ENCODE measurements at places on chromosomes 2 and 18.

DNA sequence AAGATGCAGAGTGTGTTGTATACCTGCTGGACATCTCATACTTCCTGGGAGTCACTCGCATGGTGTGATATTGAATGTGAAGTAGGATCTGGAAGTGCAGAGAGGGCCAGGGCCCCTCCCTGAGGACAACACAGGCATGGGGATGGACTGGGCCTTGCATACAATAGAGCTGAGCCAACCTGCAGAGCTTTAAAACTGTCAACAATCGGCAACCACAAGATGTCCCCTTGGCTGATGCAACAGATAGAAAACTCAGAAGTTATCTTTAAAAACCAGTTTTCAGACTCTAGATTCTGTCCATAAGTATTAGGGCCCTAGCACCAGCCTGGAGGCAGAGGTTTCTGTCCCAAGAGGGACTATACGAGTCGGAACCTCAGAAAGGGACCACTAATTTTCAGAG is 19.7 kb downstream of the EVA1A start:
- DNase-seq, result no peak

GRCh38 chr2:63853527-63854310 is 12.0 kb downstream of the UGP2 start:
- DNase-seq, result no peak

- no peak for DNase-seq
Measured at GRCh38 chr2:168047091-168047690, 200.2 kb downstream of the STK39 start.

GRCh38 chr2:147297820-147298219 is 547.0 kb upstream of the ACVR2A start:
- DNase-seq, result peak; percentile 43

DNA sequence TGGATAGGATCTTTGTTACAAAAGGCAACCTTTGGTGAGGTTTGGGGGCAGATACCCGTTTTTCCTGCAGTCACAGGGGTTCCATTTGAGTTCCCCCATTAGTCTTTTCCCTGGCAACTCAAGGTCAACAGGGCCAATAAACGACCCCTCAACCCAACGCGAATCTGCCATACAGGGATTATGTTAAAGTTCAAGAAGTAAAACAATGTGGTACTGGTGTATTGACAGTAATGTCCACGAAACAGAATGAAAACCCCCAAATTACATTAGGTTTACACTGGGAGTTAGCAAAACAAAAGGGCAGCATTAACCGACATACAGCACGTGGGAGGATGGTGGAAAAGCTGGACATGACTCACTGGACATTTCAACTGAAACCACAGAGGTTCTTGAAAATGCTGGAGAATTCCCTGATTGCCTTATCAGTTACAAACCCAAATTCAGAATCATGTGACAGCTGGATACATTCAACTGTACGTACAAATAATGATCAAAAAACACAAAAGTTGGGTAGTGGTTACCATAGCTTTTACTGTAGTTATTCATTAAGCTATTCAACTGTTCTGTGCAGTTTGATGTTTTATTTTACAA is 4.9 kb upstream of the IMP4 start:
- DNase-seq, result no peak

DNA sequence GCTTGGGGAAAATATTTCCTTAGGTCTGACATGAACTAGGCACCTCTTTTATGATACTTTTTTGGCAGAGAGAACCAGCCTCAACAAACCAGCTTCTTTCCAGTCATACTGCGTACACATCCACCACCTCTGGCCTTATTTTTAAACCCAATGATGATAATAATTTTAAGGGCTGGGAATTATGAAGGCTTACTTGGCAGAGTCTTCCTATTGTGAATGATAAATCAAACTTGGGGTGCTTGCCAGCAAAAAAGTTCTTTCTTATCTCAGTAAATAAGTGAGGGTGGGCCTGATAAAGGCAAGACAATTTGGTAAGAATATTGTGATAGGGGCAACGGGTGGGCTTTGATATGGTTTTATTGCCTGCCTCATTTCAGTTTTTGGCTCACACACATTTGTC is 1230.2 kb upstream of the ZEB2 start:
- no peak for DNase-seq

GRCh38 chr2:168185583-168186274 is 61.7 kb downstream of the STK39 start:
- no peak for DNase-seq

GRCh38 chr18:6595666-6596065 is 133.8 kb upstream of the ARHGAP28 start:
- no peak for DNase-seq
